Caco-2 (cell line): ENCODE measurements at places on chromosomes 6 and 20. TPM values are rescaled to one million over a fixed set of nuclear protein-coding genes. Genes with fewer than 3 reads are reported as not detected.

GRCh38 chr6:44058617-44059358 lies 68.5 kb downstream of the MRPL14 start:
- DNase-seq = no peak

GRCh38 chr6:82083646-82084045 lies 163.9 kb downstream of the IBTK start:
- no peak for DNase-seq

GRCh38 chr20:19554666-19555065 lies 203.4 kb upstream of the RIN2 start:
- DNase-seq = no peak

- DNase-seq = no peak
Observed at GRCh38 chr6:1786455-1787453, 177.0 kb downstream of the FOXC1 start.

The OLIG3 gene
- 0.21 TPM in 1 of 2 replicates, not detected in the other for total RNA-seq
